ENCODE measurements at places on chromosomes 4 and X.

- no peak for DNase-seq
Observed at GRCh38 chr4:119666653-119667091, 38.1 kb upstream of the PDE5A start.

DNA sequence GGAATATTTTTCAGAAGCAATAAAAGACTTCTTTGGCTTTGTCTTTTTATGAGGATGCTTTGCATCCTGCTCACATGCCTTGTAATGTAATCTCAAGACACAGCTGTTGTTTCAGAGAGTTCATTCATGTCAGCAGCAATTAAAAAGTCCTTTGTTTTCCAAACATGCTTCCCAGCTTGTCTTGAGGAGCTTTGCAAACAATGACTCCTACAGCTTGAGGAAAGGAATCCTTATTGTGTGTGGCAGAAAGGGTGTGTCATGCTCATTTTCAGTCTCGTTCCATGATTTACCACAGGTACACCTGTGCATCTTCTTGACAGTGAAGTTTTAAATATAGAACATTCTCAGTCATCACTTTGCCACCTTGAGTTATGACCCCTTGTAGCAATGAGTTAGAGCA, 139.2 kb upstream of the AADAT start:
- DNase-seq, result no peak

GRCh38 chr4:27176400-27176799, 315.8 kb downstream of the STIM2 start:
- DNase-seq, result peak; percentile 2

DNA sequence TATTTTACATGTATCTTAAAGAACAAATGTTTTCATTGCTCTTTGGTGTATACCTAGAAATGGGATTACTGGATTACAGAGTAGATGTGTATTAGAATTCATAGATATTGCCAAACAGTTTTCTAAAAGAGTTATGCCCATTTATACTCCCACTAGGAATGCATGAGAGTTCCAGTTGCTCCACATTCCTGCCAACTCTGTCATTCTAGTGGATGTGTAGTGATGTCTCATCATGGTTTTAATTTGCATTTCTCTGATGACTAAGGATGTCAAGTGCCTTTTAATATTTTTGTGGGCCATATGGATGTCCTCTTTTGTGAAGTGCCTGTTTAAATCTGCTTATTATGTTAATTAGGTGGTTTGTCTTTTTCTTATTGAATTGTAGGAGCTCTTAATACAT, 65.6 kb upstream of the BMP2K start:
- DNase-seq, result no peak

GRCh38 chr4:14646831-14647230, 355.4 kb upstream of the CPEB2 start:
- DNase-seq, result no peak

DNA sequence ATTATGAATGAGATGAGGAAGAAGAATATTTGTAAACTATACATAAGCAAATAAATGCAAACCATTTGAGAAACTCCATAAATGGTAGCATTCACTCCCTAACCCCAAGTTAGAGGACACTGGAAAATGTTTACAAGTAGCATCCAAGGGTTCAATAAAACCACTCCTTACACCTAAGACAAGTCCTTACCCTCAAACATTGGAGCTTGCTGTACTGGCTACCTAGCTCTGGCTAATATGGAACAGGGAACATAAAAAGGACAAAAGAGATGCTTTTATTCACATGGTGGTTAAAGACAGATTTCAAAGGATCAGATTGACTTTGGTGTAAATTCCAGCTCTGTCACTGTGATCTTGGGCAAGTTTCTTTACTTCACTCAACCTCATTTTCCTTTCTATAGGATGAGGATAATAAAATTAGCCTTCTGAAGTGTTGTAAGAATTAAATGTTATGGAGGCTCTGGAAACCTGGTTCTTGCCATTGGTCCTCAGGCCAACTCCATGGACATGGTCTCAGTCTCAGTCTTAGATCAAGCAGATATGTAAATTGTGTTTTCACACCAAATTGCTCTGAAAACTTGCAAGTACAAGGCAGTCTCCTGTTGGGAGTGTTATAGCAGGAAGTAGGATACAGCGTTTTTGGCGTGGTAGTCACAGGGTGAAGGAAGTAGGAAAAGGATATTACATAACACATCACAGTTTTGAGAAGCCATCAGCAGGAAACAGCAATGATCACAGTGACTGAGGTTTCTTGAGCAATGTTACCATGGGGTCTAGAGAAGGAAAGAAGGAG, 3.3 kb downstream of the CXCL1 start:
- DNase-seq, result no peak

DNA sequence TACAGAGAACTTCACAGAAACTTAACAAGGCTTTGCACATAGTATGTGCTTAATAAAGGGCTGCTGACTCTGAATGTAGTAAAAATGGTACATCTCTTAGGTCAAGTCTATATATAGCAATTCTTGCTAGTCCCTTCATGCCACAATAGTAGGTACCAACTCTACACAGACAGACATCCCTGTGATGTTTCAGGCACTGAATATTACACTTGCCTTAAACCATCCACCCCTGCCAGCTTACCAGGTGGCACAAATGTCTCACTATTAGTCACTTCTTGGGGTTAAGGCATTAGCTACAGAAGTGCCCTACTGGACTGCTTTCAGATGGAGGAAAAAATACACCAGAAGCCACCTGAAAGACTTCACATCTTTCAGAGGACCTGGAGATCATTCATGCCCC, 86.3 kb upstream of the CITED1 start:
- no peak for DNase-seq

GRCh38 chr4:163331629-163332376, 593 bp downstream of the NPY1R start:
- DNase-seq, result no peak

- peak; percentile 78 for DNase-seq
Observed at GRCh38 chrX:120308959-120309872, 2.0 kb downstream of the TMEM255A start.

GRCh38 chr4:138400543-138400942, 158.4 kb upstream of the SLC7A11 start:
- DNase-seq, result no peak

DNA sequence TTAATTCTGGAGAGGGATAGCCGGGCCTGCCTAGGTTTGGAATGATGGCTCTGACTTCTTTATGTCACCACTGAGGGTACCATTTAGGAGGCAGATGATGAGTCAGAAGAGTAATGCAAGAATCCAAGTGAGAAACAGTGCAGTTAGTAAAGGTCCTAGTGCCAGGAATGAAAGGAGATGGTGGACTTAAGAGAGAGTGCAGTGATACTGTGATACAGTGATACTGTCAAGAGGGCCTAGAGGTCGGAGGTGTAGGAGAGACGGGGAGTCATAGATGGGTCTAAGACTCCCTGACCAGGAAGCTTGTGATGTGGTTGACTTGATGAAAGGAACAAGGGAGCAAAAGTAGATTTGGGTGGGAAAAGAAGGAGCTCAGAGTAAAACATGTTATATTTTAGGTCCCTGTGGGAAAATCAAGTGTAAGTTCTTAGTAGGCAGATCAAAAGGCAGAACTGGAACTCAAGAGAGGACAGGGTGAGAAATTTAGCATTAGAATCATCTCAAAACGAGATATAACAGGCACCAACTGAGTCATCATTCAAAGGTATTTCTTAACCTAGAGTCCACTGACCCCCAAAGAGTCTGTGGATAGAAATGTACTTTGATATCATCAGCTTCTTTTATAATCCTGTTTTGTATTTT, 85.0 kb downstream of the NFKB1 start:
- peak; percentile 61 for DNase-seq

GRCh38 chr4:81424816-81425755, 46.6 kb downstream of the RASGEF1B start:
- DNase-seq, result no peak

- DNase-seq, result no peak
Observed at GRCh38 chr4:78629991-78630541, 78.5 kb downstream of the ANXA3 start.

DNA sequence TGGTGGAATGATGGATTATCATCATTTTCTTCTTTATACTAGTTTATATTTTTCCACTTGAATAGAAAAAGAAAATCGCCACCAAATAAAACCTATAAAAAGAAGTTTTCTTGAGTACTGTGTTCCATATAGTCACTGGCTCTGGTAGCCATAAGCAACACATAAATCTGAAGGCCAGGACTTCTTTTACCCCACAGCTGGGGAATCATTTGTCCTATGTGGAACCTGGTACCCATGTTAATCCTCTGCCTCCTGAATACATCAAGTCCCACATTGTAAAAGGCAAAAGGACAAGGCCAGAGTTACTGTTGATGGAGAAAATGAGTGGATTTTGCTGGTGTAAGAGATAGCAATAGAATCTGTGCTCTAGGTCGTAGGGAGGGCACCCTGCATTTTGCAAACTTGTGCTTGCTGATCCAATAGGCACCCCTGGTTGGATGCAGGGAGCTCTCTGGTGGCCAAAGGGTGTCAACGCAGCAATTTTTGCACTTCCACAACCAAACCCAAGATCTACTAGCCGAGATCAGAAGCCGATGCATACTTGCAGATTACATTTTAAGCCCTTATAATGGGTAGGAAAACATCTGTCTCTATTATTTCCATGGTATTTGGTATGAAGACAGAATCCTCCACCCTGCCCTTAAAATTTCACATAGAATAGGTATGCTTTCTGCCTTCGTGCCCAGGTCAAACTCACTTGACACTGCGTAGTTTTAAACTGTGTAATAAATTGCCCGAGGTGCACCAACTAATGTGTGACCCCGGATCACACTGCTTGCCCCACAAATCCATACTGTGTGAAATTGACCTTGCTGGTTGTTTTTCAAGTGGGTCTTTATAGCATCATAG, 146.2 kb upstream of the SCML1 start:
- peak; percentile 44 for DNase-seq

DNA sequence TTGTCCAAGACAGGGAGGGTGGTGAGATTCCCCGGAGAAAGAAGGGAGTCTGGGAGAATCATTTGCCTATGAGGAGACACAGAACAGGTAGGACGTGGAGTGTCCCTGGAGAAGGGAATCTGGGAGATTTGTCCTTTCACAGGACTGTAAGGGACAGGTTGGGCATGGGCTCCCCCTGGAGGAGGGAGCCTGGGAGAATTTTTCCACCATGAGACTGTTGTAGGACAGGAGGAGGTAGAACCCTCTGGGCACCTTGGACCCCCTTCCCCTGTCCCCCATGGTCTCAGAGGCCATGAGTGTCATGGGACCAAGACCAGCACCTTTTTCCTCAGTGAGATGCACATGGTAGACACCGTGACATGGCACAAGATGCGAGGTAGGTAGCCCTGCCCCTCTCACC, 2.8 kb downstream of the PORCN start:
- DNase-seq, result no peak

GRCh38 chr4:97153042-97153441, 990.2 kb downstream of the STPG2 start:
- no peak for DNase-seq

- no peak for DNase-seq
Observed at GRCh38 chr4:3533423-3533820, 1.2 kb upstream of the LRPAP1 start.

GRCh38 chrX:42770566-42770965, 7.4 kb downstream of the PPP1R2C start:
- DNase-seq, result no peak

DNA sequence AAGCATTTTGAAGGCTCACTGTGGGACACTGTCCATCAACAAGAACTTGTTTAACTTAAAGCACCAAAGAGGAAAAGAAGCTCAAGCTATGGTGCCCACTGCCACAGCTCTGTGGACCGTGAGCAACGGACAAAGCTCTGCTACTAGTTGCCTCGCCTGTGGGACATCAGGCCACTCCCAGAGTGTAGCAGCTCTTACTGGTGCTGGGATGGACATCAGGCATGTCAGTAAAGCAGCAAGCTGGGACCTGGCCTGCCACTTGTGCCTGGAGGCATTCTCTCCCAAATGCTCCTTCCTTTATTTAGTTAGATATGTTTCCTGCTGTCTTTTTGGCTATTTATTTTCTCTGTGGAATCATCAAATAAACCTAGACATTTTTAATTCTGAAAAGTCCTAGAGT, 46.7 kb downstream of the TMEM154 start:
- no peak for DNase-seq

DNA sequence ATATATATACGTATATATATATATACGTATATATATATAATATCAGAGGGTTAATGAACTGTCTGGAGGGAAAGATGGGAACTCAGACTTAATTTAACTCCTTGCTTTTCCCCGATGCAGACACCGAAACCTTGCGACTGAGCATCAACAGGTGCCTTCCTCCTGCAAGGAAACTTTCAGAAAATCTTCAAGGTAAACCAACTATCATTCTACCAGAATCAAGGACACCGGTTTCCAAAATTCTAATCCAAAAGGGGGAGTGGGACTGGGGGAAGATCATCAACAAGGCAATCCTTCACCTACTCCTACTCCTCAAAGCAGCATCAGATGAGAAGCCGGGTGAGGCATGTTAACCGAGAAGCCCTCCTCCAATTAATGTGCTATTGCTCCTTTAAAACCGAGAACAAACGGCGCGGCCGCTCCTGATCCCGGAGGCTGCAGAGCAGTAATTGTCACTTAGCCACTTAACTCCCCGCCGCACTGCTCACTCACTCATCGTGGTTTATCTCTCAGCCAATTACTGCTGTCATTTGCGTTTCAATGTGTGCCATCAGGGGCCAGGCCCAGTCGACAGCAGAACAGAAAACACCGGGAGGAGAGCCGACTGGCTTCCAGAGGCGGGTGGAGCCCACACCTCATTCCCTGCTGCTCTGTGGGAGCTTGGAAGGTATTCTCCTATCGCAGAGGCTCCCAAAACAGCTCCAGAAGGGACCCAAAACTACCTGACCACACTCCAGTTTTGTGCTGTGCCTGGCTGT, 61.7 kb downstream of the MAML3 start:
- no peak for DNase-seq

DNA sequence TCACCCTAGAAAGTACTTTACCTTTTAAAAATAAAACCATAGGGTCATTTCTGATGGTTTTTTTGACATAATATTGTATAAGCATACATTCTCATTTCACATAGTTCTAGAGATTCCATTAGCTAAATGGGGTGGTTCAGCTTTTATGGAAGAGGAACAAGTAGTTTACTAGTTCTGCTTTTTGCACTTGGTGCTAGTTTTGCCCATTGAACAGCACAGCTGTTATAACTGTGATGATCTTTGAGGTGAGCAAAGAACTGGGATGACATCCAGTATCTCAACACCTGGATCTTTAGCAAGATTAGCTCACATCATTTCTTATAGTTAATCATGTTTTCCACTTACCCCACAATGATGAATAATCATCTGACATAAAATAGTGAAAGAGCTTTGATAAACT, 40.9 kb downstream of the MOB1B start:
- DNase-seq, result no peak

DNA sequence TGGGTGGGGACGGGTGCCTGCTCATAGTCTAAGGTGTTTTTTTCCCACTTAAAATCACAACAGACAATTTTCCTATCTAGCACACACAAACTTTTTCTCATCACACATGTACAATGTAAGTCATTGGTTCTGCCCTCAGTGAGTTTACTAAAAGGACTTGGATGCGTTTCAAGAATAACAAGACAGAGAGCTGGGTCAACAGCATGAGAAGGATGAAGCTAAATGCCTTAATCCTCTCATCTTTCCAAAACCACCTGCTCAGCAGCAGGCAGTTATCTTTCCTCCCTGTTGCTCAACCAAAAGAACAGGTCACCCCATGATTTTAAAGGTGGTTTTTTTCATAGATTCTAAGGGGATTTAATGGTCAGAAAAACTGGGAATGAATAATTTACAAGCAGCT, 40.1 kb downstream of the OFD1 start:
- DNase-seq, result no peak
